ENCODE measurements at places on chromosomes 5 and 9.

GRCh38 chr9:132994410-132995120 lies 16.1 kb downstream of the GFI1B start:
- DNase-seq = no peak

DNA sequence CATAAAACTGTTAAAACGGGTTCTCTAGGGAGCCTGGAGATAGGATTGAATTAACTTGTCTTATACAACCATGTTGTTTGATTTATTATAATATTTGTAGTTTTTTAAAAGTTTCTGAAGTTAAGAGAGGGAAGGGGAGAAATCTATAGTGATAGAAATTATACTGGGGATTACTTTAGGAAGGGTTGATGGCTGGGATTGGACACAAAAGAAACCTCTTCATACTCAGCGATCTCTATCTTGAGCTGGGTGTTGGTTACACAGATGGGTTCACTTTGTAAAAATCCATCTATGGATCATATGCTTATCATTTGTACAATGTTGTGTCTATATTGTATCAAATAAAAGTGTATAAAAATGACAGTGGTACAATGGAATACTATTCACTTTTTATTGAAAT lies 30.0 kb downstream of the TNPO1 start:
- no peak for DNase-seq

- DNase-seq = no peak
Observed at GRCh38 chr9:72363236-72363635, 1.8 kb downstream of the ZFAND5 start.

DNA sequence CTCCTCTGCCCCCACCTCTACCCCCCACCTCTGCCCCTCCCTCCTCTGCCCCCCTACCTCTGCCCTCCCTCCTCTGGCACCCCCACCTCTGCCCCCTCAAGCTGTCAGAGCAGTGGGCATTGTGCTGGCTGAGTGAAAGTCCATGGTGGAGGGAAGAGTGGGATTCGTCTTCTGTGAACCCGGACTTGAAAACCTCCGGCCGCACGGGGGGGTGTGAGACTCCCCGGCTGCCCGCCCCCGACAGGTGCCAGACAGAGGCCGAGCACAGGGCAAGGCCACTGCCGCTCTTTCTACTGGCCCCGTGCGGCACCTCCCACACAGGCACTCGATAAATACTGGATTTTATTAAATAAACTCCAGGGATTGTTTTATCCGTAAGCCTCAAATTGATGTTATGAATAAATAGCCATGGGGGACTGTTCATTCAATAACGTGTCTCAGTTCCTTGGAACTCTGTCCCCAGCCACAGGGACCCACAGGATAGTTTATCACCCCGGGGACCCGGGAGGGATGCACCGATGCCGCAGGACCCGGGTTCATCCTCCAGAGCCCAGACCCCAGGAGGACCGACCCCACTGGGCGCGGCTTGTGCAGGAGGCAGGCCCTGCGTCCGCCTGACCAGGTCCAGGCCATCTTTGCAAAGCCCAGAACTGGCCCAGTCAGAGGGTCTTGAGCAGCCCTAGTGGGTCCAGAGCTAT lies 2.6 kb upstream of the QRFP start:
- no peak for DNase-seq

Measured in stimulated activated CD8-positive, alpha-beta memory T cell treated with anti-CD3 and anti-CD28 coated beads, Interleukin-4, amount 100 ng/mL, for 1 hour (primary cell).